ENCODE measurements at places on chromosomes 1 and 21.

- peak; percentile 61 for DNase-seq
Observed at GRCh38 chr1:8661185-8662110, 156.0 kb downstream of the RERE start.

DNA sequence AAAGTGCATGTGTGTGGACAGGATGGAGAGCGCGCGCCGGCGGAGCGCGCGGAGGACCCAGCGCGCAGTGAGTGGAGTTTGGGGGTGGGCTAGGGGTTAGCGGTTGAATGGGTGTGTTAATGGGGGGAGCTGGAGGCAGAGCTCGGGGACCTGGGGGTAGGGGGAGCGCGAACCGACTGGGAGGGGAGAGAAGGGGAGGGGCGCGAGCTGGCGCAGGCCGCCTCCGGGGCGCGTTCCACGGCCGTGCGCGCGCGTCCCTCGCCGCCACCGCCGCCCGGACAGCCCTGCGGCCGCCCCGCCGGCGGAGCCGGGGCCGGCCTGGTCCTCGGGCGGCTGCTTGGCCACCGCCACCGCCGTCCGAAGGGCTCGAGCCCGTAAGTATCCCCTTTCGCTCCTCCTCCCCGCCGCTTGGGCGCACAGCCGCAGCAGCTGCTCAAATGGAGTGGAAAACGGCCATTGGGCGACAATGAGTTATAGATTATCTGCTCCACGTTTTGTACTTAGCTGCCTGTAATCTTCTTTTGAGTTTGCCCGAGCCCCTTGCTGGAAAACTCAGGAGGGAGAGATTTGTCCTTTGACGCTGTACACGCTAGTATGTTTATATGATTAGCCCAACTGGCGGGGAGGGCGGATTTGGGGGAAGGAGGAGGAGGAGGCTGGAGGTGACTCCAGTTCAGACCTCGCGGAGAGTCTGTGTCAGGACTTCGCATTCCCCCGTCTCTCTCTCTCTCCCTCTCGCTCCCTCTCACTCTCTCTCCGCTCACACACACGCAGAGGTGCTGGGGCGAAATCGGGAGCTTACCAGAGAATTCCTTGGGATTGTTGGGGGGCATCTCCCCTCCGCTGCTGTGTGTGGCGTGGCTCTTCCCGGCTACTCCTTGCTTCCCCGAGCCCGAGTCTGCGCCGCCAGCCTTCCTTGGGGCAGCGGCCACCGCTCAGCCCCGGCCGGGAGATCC is at the start of gene ADGRL2:
ADGRL2 (plus strand) TSS at position 240 of the 956 bp plus-strand sequence. CDS start 36,051 bp downstream, outside the sequence.
- DNase-seq, result peak; percentile 22

DNA sequence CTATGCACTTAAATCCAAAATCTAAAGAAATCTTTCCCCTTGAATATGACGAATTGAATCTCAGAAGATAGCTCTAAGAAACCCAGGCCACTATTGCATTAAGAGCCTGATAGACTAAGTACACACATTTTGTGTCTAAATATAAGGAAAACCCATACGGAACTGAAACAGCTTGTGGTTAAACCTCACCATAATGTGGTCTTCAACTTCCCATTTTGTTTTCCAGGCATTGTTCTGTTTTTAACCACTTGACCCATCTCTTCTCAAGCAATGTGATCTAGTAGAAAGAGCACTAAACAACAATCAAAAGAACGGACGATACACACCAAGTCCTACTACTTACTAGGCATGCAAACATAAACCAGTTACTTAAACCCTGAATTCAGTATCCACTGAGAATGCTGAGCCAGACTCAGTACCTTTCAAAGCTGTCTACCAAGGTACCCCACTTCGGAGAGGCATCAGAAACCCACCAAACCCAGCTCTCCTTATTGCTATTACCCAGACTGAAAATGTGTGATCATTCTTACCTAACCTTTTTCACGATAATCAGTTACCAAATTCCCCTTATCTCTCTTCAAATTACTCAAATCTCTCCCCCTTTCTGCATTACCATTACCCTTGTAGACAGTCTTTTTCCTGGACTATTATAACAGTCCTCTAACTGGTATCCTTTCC is 12.8 kb downstream of the OTUD7B start:
- peak; percentile 25 for DNase-seq

GRCh38 chr1:196459383-196459782 is 148.9 kb downstream of the KCNT2 start:
- no peak for DNase-seq

- no peak for DNase-seq
Observed at GRCh38 chr1:27345272-27345671, 3.5 kb downstream of the SYTL1 start.

All from stimulated activated CD4-positive, alpha-beta T cell treated with anti-CD3 and anti-CD28 coated beads, Interleukin-15, amount 100 ng/mL, for 24 hours (primary cell).